Fibroblast of pulmonary artery (primary cell): ENCODE measurements at places on chromosomes 3 and 15.

DNA sequence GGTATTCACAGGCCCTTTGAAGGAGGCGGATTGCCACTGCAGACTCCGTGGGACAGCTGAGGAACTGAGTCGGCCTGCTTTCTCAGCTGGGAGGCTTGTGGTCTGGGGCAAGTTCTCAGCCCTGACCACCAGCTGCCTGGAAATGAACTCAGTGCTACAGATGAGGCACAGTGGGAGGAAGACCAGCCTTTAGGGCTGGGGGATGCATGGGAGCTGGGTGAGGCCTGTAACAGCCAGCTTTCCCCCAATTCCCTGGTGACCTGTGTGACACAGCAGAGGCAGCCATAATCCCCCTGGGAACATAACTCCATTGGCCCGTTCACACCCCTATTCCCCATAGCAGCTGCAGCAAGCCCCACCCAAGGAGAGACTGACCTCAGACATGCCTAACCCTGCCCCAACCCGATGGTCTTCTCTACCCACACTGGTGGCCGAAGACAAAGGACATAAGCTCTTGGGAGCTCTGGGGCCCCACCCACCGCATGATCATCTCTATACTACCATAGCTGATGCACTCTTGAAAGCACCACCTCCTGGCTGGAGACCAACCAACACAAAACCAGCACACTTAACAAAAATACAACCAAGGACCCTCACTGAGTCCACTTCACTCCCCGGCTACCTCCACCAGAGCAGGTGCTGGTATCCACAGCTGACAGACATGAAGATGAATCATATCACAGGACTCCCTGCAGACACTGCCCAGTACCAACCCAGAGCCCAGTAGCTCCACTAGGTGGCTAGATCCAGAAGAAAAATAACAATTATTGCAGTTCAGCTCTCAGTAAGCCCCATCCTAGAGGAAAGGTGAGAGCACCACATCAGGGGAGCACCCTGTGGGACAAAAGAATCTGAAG, 24.9 kb downstream of the ZMAT3 start:
- no peak for DNase-seq

DNA sequence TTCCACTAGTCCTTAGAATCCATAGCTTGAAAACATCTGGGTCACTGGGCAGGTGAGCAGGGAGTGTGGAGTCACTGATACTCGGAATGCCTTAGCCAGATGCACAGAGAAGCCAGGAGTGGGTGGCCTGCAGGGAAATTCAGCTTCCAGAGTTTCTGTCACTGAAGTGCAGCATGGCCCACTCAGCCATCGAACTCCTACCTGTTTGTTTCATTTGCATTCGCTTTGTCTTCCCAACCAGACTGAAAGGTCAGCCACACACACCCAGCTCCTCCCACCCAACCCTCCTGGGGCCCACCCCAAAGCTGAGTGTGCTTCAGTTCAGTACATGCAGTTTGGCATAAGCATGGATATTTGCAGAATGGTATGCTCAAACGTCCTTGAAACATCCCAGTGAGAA, 124.5 kb upstream of the ATP10A start:
- DNase-seq = no peak

DNA sequence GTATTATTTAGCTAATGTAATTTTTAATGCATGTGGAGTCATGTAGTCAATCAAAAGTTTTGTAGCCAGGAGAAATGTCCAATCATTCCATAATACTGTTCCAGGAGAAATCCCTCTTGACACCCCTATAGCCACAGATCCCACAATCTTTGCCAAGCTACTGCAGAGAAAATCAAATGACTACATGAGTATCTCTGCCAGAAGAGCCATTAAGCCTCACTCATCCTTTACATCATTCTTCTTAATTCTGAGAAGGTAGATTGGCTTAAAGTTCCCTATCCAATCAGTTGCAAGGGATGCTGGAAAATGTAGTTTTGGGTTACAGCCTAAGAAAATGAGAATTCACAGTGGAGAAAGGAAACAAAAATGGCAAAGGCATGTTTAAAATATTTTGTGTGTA, 502.1 kb downstream of the ZBBX start:
- DNase-seq = no peak

GRCh38 chr3:106577241-106577640, 708.4 kb upstream of the CBLB start:
- DNase-seq = no peak
